HL-60 (cell line): ENCODE measurements at places on chromosomes 11 and 22.

GRCh38 chr22:50123119-50123518, 33.3 kb downstream of the MOV10L1 start:
- DNase-seq = no peak

- DNase-seq = peak; percentile 8
These were observed 37.8 kb downstream of the PRR5L start for GRCh38 chr11:36333897-36334296.

- no peak for DNase-seq
These were observed 7.9 kb downstream of the CD82 start for GRCh38 chr11:44573333-44573732.

GRCh38 chr11:133905677-133906156, 51.1 kb downstream of the IGSF9B start:
- no peak for DNase-seq

DNA sequence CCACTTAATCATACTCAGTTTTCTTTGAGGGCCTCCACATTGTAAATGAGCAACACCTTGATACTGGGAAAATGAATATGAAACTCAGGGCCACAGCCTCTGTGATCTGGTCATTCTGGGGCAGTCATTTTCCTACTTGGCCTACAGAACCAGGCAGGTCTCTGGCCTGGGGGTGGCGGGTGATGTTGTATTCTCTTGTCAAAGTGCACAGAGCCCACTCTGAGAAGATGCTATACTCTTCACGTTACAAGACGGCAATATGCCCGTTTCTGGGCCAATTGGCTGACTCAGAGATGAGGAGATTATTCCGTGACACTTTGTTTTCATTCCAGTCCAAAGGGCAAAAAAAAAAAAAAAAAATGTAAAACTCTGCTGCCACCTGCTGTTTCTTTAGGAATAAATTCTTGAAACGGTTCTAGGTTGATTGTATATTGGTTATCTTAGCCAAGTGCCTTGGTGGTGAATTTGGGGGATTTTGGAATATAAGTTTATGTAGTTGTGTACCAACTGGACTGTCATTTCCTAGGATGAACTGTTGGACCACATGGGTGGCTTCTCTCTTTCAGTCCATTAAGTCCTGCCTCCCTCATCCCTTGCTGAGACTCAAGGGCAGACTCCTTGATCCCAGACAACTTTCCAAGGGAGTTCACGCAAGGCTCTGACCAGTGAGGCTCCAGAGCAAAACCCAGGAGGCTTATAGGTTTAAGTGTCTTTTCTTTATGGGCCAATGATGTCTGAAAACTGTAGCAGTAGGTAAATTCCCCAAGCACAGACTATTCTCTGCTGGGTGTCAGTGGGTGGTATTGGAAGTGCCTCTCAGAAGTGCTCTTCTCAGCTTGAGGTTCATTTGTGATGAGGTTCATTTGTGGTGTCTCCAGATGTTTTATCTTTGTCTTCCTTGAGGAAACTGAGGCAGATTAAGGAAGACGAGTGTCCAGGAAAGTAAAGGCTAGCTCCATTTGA, 18.2 kb downstream of the ADM start:
- peak; percentile 25 for DNase-seq

- peak; percentile 20 for DNase-seq
These were observed 65.8 kb upstream of the SEPTIN5 start for GRCh38 chr22:19648419-19648929.

GRCh38 chr11:62980133-62980760, 4.5 kb downstream of the SLC22A6 start:
- DNase-seq = no peak

DNA sequence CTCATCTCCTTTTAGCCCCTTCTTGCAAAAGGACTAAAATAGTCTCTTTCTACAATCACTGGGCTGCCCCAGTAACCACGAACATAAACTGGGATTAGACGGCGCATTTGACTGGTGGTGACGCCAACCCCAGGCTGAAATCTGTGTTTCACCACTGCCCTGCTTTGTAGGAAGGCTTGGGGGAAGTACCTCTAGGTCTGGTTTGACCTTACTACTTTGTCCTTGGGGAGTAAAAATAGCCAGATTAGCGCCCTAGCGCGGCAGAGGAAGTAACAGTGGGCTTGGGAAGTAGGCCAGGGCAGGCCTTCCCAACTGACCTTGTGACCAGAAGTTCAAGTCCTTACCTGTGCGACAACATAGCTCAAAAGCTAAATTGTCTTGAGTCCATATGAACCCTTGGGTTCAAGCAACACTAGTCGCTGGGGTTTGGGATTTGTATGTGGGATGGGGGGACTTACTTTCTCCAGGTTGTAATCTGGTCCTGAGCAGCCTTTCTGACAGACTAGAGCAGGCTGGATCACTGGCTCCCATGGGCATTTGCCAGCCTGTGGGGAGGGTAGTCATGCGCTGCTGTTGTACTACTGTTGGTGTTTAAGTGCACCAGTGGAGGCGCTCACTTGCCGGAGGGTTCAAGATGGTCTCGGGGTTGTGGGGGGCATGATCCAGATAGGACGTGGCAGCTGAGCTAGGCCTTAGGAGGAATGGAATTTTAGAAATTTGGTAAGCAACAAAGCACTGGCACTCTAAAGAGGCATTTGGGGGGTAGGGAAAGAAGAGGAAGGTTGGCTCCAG, 953 bp upstream of the PACS1 start:
- peak; percentile 57 for DNase-seq

DNA sequence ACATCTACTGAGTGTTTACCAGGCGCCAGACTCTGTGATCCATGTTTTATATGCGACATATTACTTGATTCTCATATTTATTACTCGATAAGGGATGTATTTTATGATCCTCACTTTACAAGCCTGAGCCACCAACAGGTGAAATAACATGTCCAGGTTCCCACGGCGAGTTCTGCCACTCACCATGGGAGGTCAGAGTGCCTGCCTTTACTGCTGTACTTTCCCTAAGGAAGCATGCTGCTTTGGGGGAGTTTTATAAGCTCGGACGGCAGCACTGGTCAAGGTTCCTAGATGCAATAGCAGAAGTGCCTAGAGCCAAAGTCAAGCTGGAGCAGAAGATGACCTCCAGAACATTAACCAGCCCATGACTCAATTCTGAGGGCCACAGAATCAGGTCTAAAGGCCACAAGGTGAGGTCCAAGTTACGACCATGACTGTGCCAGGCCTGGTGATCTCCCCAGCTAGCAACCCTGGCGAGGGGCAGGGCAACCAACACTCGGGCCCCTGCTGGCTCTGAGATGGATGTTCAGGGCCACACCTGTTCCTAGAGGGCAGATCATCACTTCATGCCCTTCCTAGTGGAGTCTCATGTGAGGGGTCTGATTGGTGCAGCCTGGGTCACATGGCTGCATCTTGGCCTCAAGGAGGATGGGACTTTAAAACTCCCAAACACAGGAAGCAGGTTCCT, 14.2 kb downstream of the IFT27 start:
- DNase-seq = no peak

DNA sequence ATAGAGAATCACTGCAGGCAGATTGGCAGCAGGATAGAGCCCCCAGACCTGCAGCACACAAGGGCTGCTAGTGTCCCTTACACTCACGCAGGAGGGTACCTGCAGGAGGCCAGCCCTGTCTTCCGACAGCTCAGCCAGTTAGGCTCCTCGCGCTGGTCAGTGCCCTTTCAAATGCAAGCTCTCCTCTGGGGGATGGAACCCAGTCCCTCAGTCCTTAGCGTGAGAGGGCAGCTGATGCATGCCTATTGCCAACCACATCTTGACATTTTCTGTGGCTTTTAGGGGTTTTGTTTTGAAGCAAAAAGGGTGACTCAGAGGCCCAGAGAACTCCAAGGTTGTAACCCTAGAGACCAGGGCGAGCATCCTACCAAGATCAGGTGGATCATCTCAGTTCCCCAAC, 40.0 kb downstream of the WNT11 start:
- DNase-seq = no peak

- DNase-seq = no peak
These were observed 138.9 kb downstream of the SPON1 start for GRCh38 chr11:14101388-14101787.

GRCh38 chr22:43014316-43014868, 557 bp downstream of the PACSIN2 start:
- DNase-seq = peak; percentile 28

- DNase-seq = no peak
These were observed 22.4 kb downstream of the KIRREL3 start for GRCh38 chr11:126978165-126978564.

DNA sequence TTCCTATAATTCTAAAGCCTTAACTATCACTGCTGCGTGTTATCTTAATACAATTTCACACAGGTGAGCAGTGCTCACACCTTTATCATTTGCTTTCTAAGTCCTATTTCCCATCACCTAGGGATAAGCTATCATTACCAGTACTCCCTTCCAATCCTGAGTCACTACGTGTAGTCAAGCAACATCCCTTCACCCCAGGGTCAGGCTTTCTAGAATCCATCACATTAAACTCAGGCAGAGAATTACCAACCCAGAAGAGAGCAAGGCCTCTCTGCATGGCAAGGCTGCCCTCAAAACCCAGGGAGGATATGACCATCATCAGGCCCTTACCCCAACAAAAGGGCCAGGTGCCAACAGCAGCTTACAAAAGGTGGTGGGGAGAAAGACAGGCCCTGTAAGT, 9.8 kb downstream of the PACSIN2 start:
- DNase-seq = no peak
